Left ventricle myocardium inferior (tissue), 1 donor: ENCODE measurements at places on chromosomes 2 and 18. TPM values are rescaled to one million over a fixed set of nuclear protein-coding genes. Genes with fewer than 3 reads are reported as not detected.
A peak's percentile ranks its signal among the peaks of the same experiment; 100 is the strongest.

GRCh38 chr2:83536556-83536955 is 922.5 kb downstream of the SUCLG1 start:
- no peak for DNase-seq

SNORC gene
- total RNA-seq: 1.0 TPM

TMEM131 gene
- total RNA-seq: 28.9 TPM

ARHGAP28 gene
- 1.5 TPM for total RNA-seq

DCDC2C gene
- total RNA-seq: not detected

DNA sequence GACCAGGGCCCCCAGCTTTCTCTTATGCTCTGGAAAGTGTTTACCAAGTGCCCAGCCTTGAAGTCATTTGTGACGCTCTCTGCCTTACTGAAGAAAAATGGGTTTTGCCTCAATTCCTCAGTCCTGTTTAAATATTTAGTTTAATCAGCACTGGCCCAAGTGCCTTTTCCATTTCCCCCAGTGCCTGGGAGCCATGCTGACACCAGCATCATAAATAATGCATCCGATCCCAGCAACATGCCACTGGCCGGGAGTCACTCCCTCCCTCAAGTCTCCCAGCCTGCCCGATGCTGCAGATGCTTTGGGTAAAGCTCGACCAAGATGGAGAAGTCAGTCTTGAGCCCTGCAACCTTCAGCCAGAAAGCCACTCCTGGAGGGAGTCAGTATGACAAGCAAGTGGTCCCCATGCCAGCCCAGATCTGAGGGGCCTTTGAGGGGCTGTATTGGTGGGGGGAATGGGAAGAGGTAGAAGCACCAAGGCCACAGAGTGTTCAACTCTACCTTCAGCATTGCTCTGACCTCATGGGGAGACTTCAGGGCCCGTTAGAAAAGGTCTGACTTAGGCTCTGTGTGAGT is 12.0 kb upstream of the MTA3 start:
- DNase-seq: no peak

DNA sequence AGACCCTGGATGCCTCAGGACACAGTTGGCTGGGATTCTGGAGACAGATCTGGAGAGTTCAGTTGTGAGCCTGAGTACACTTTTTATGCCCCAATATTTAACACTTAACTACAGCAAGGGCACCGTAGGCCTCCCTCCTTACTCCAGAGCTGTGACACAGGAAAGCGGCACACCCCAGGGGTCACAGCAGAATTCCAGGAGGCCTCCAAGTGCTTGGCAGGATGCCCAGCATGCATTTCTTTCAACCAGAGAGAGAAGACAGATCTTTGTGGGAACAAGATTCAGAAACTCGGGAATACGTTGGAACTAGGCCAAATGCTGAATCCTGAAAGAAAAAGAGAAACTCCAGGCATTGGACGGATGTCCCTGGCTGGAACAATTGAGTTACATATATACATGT is 199.2 kb upstream of the NT5C1B start:
- DNase-seq: peak; percentile 43

ALKAL2 gene
- 1.1 TPM for total RNA-seq

BOLL gene
- not detected for total RNA-seq
